ENCODE measurements at places on chromosomes 3 and 15. TPM values are rescaled to one million over a fixed set of nuclear protein-coding genes. Genes with fewer than 3 reads are reported as not detected.

DNA sequence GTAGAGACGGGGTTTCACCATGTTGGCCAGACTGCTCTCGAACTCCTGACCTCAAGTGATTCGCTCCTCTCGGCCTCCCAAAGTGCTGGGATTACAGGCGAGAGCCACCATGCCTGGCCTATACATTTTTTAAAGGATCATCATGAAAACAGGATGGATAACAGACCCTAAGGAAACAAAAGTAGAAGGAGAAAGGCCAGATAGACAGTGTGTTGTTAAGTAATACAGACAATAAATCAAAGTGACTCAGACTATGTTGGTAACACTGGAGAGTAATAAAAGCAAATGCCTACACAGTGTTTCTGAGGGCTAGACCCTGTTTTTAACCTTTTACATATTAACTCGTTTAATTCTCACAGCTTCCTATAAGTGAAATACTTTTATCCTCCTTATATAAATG lies 133.8 kb upstream of the MCTP2 start:
- no peaks in the 10 kb centered on the region for H3K4me1 ChIP-seq
- no peaks in the 10 kb centered on the region for H3K27me3 ChIP-seq
- H3K4me3 ChIP-seq: no peak overlapping the region
- H3K36me3 ChIP-seq: no peaks in the 10 kb centered on the region
- H3K27ac ChIP-seq: no peak overlapping the region

- H3K4me3 ChIP-seq: no peak overlapping the region
- H3K36me3 ChIP-seq: no peaks in the 10 kb centered on the region
- no peaks in the 10 kb centered on the region for H3K27me3 ChIP-seq
Observed at GRCh38 chr15:76440441-76440840, 103.9 kb downstream of the ISL2 start.

- H3K36me3 ChIP-seq: peaks cover 27% of the 10 kb centered on the region
- H3K27me3 ChIP-seq: no peaks in the 10 kb centered on the region
- no peak overlapping the region for H3K4me3 ChIP-seq
Observed at GRCh38 chr15:59227021-59227420, 20.4 kb downstream of the LDHAL6B start.

DNA sequence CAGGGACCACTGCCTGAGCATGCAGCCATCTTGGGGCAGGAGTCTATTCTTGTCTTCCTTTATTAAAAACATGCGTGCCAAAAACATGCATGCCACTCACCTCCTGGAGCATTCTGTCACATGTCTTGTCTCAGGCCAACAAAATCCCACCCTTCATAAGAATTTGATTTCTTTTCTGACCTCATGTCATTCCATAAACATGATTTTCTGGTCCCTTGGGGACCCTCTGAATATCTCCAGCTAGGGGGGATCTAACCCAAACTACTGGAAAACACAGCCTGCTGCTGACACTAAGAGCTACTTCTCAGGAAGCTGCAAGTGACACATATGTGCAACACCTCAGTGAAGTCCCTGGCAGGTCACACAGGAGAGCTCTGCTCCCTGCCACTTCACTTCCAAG lies 26.8 kb upstream of the NOX5 start:
- H3K4me3 ChIP-seq: no peak overlapping the region
- H3K4me1 ChIP-seq: no peaks in the 10 kb centered on the region
- H3K36me3 ChIP-seq: no peaks in the 10 kb centered on the region
- no peak for DNase-seq

DNA sequence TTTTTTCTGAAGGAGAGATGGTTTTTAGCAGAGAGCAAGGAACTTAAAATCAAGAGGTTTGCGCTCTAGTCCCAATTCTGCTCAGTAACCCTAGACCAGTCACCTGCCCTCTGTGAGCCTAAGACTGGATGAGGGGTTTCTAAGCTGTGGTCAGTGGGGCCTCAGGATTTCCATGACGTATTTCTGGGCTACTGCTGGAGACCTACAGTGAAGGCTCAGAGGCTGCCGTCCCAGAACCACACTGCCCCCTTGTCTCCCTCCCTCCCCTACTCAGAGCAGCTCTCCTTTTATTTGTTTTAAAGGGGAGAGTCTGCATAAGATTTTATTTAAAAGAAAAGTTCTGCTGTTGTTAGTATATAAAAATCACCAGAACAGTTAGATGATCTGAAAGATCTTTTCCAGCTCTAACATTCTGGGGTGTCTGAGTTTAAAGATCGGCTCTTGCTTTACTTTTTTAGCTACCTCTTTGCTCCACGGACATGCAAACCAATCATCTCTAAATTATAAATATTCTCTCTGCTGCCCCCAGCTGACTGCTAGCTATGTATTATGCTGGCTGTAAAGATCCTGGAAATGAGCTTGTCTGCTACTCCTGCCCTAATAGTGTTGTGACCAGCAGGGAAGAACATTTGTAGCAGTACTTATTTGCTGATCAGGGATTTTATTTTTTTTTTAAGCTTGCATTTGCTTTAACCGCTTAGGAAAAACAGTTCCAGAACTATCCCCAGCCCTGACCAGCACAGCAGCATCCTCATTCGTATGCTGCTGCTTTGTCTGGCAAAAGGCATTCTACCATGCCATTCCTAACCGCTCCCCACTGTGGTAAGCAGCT lies 28.6 kb upstream of the NDUFB4 start:
- no peaks in the 10 kb centered on the region for H3K36me3 ChIP-seq
- no peak for DNase-seq
- peaks cover 4% of the 10 kb centered on the region for H3K4me1 ChIP-seq
- no peak overlapping the region for H3K27ac ChIP-seq
- H3K27me3 ChIP-seq: no peaks in the 10 kb centered on the region

- H3K27me3 ChIP-seq: no peaks in the 10 kb centered on the region
- H3K4me3 ChIP-seq: no peak overlapping the region
Observed at GRCh38 chr3:115838786-115839185, 215.5 kb downstream of the GAP43 start.

DNA sequence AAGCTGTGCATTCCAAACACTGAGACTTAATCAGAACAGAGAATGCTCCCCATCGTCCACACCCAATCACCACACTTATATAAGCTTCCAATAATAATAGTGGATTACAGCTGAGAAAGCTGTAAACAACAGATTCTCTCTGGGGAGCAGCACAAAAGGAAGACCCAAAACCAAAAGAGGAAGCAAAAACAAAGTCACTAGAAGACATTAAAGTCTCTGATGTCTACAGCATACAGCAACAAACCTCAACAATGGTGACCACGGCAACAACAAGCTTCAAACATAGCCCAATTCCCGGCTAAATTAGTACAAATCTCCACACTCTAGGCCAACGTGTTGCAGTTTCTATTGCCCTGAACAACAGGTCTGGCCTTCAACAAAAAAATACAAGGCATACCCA lies 37.7 kb downstream of the ZDHHC23 start:
- no peak overlapping the region for H3K27ac ChIP-seq
- H3K4me3 ChIP-seq: no peak overlapping the region
- DNase-seq: no peak
- no peaks in the 10 kb centered on the region for H3K4me1 ChIP-seq
- no peaks in the 10 kb centered on the region for H3K27me3 ChIP-seq

- H3K36me3 ChIP-seq: no peaks in the 10 kb centered on the region
- H3K27ac ChIP-seq: peak overlapping the region; percentile 86
- H3K27me3 ChIP-seq: no peaks in the 10 kb centered on the region
- H3K4me1 ChIP-seq: peaks cover 20% of the 10 kb centered on the region
Observed at GRCh38 chr3:32685543-32686185, 676 bp downstream of the CNOT10 start.

GRCh38 chr3:24343084-24343783 lies 151.4 kb downstream of the THRB start:
- H3K27me3 ChIP-seq: no peaks in the 10 kb centered on the region
- H3K4me1 ChIP-seq: no peaks in the 10 kb centered on the region
- no peak for DNase-seq
- no peaks in the 10 kb centered on the region for H3K36me3 ChIP-seq

USP4 gene
- total RNA-seq: 71.3 TPM

LIPC gene
- 1.0 TPM for total RNA-seq

GRCh38 chr15:77984446-77984861 lies 93.1 kb downstream of the TBC1D2B start:
- H3K4me3 ChIP-seq: no peak overlapping the region
- H3K36me3 ChIP-seq: no peaks in the 10 kb centered on the region
- no peaks in the 10 kb centered on the region for H3K4me1 ChIP-seq
- no peak overlapping the region for H3K27ac ChIP-seq

RHO gene
- not detected for total RNA-seq

DNA sequence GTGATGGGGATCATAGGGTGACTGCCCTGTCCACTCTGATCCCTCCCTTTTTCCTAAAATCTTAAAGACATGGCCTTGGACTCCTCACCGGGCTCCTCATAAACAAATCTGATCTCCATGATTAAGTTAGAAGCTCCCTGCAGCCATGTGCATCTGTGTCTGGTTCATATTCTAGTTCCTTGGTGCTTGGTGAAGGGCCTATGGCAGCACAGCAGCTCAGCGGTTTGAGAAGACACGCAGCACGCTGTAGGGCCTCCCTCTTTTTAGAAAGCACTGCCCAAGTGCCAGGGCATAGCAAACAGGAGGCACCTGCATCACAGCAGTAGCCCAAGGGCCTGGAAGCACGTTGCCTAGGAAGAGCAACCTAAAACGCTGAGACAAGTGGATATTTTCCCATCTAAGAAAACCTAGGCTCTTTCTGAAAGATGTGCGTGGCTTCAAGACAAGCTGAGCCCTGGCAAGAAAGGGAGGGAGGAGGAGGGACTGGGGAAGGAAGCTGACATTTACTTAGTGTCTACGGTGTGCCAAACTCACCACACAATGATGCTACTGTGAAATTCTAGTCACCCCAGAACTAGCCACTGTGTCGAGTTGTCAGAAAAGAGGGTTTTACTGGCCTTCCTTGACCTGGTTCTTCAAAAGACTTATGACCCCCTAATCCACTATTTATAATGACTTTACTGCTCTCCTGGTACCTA lies 14.9 kb upstream of the ULK3 start:
- H3K27ac ChIP-seq: no peak overlapping the region
- H3K4me3 ChIP-seq: no peak overlapping the region
- peaks cover 42% of the 10 kb centered on the region for H3K36me3 ChIP-seq
- H3K4me1 ChIP-seq: peaks cover 39% of the 10 kb centered on the region
- H3K27me3 ChIP-seq: no peaks in the 10 kb centered on the region
